ENCODE measurements at places on chromosomes 2 and 18. TPM values are rescaled to one million over a fixed set of nuclear protein-coding genes. Genes with fewer than 3 reads are reported as not detected.

EFHD1 gene
- 10.8 TPM for total RNA-seq

SOCS6 gene
- 28.2 TPM for total RNA-seq

GRCh38 chr18:69830189-69830588 lies 117.5 kb downstream of the CD226 start:
- H3K4me1 ChIP-seq, result no peaks in the 10 kb centered on the region
- H3K27me3 ChIP-seq, result no peaks in the 10 kb centered on the region
- no peaks in the 10 kb centered on the region for H3K36me3 ChIP-seq
- H3K4me3 ChIP-seq, result no peak overlapping the region
- DNase-seq, result no peak

GRCh38 chr18:13067124-13067523 lies 76.0 kb downstream of the CEP192 start:
- no peaks in the 10 kb centered on the region for H3K27me3 ChIP-seq
- peaks cover 88% of the 10 kb centered on the region for H3K36me3 ChIP-seq
- H3K4me3 ChIP-seq, result no peak overlapping the region
- H3K4me1 ChIP-seq, result no peaks in the 10 kb centered on the region

- H3K4me3 ChIP-seq, result no peak overlapping the region
- no peaks in the 10 kb centered on the region for H3K4me1 ChIP-seq
- H3K27ac ChIP-seq, result no peak overlapping the region
- H3K36me3 ChIP-seq, result no peaks in the 10 kb centered on the region
Measured at GRCh38 chr2:593356-594026, 83.7 kb downstream of the TMEM18 start.

DNA sequence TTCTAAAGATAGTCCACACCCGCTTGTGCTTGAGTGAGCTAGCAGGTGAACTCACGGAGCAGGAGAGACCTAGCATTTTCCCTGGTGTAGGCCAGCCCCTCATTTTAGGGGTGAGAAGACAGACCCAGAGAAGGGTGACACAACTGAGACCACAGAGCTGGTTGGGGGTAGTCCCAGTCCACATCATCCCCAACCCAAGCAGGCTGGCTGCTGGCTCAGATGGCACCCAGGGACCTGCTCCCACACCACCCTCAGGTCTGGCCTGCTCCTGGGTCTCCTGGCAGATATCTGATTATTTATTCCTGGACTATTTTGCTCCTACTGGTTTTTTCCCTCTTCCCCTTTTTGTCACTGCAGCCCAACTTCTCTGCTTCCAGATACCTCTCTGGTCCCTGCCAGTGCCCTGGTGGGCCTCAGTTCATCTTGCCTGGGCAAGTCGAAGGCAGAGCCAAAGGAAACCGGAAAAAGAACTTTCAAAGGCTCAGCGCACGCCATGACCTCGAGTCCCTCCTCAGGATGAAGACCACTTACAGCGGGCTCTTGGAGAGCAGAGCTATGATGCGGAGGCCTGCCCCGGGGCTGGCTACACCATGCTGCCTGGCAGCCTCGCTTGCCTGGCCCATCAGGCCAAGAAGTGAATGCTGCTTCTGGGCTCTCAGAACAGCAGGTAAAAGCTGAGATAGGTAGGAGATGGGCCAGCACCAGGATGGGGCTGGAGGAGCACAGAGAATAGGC lies 72.7 kb downstream of the POLR1A start:
- no peak overlapping the region for H3K27ac ChIP-seq
- no peaks in the 10 kb centered on the region for H3K4me1 ChIP-seq
- H3K36me3 ChIP-seq, result peaks cover 75% of the 10 kb centered on the region
- no peak overlapping the region for H3K4me3 ChIP-seq

DNA sequence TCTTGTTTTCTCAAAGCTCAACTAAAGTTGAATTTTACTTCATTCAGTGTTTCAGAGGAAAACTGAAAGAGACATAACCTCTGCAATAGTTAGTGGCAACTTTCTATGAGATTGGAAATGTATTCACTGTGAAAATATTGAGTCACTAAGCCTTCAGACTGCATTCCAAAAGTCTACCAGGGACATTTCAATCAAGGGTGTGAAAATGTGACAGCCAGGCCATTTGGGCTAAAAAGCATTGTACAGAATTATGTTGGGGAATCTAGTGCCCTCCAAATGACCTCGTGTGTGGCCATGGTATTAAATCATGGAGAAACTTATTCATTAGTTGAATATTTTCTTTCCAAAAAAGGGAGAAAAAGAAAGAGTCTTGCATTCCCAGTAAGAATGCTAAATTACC lies 251.9 kb downstream of the GRB14 start:
- no peaks in the 10 kb centered on the region for H3K4me1 ChIP-seq
- H3K36me3 ChIP-seq, result no peaks in the 10 kb centered on the region
- no peak for DNase-seq
- H3K4me3 ChIP-seq, result no peak overlapping the region

DNA sequence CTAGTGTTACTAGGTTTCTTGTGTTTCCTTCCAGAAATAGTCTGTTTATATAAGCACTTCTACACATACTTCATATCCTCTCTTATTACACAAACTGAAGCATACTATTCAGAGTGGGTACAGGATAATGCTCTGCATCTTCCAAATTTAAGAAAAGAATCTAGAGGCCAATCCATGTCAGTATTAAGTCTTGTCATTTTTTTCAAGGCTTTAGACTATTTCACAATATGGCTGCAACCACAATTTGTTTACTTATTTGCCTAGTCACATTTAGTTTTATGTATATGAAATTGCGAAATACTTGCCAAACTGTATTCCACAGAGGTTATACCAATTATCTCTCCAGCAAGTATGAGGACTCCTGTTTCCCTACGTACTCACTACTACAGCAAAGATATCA lies 27.9 kb downstream of the IWS1 start:
- no peak for DNase-seq
- no peaks in the 10 kb centered on the region for H3K27me3 ChIP-seq
- H3K27ac ChIP-seq, result no peak overlapping the region
- no peak overlapping the region for H3K4me3 ChIP-seq
- H3K4me1 ChIP-seq, result no peaks in the 10 kb centered on the region

GRCh38 chr2:72141881-72142451 lies 5.7 kb downstream of the CYP26B1 start:
- no peak for DNase-seq
- H3K4me1 ChIP-seq, result no peaks in the 10 kb centered on the region
- H3K27me3 ChIP-seq, result peaks cover 89% of the 10 kb centered on the region
- no peaks in the 10 kb centered on the region for H3K36me3 ChIP-seq
- no peak overlapping the region for H3K4me3 ChIP-seq
- H3K27ac ChIP-seq, result no peak overlapping the region

GRCh38 chr18:58557008-58557435 lies 71.9 kb downstream of the ALPK2 start:
- H3K4me3 ChIP-seq, result no peak overlapping the region
- no peak overlapping the region for H3K27ac ChIP-seq
- no peaks in the 10 kb centered on the region for H3K36me3 ChIP-seq

DNA sequence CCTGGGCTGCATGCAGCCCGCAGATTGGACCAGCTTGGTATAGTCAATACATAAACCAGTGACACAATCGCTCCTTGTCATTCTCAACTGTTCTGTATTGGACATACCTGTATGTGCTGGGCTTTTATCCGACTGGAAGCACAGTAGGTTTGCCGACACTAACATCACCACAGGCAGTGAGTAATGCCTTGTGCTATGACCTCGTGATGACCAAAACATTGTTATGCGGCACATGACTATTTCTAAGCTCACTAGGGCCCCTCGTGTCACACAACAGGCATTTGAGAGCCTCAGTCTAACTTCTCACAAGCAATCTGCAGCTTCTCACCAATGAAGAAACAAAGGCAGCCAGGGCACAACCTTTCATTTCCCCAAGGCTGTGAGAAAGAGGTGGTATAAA lies 320.8 kb downstream of the AFF3 start:
- peaks cover 2% of the 10 kb centered on the region for H3K4me1 ChIP-seq
- peak; percentile 55 for DNase-seq
- H3K36me3 ChIP-seq, result no peaks in the 10 kb centered on the region
- peaks cover under 1% of the 10 kb centered on the region for H3K27me3 ChIP-seq
- peak overlapping the region; percentile 99 for H3K27ac ChIP-seq
- H3K4me3 ChIP-seq, result no peak overlapping the region

DNA sequence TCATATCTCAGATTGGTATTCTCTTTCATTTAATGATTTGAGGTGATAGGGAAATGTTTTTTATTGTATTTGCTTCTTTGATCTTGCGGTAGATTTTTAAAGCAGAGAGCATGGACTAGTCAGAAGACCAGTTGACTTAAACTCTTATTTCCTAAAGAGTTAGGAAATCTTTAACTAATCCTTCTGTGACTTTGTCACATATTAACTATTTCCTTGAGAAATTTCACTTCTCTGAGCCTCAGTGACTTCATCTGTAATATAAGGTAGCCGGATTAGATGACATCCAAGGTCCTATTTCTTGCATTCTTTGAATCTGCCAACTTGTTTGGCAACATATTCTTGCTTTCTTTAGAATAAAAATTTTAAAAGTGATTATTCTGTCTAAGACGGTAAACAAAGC lies 55.6 kb downstream of the MTX2 start:
- DNase-seq, result no peak
- H3K4me1 ChIP-seq, result peaks cover 7% of the 10 kb centered on the region
- no peak overlapping the region for H3K27ac ChIP-seq
- H3K4me3 ChIP-seq, result no peak overlapping the region

All from endodermal cell (in vitro differentiated cells).